ENCODE measurements at places on chromosomes 1 and 21.

DNA sequence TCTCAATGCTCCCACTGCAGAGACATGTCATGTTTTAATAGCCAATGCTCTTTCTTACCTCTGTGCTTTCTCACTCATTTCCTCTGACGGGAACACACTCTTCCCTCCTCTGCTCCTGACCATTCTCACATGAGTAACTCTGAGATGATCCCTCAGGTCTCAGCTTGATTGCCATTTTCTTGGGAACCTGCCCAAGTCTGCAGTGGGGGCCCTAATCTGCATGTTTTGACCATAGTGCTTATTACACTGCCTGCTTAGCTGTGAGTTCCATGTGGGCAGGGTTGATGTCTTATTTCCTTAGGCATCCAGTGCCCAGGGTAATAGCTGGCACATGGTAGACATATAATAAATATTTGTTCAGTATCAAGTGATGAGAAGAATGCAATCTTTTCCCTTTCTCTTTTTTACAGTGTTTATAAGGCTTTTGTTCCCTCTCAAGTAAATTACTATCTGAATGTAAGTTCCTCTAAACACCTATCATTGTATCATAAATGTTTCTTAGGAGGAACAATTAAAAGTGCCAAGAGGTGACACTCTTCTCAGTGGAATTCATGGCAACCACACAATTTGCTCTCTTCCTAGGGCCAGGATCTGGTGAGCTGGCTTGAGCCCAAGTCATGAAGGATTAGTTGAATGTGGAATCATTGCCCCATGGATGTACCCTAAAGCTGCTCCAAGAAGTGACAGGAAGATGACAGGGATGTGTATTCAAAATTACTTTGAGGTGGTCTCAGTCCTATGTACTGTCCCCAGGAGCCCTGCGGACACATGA is 485.4 kb upstream of the USP24 start:
- no peaks in the 10 kb centered on the region for H3K4me1 ChIP-seq
- H3K4me3 ChIP-seq, result no peak overlapping the region
- no peak overlapping the region for H3K27ac ChIP-seq
- DNase-seq, result no peak
- H3K27me3 ChIP-seq, result no peaks in the 10 kb centered on the region

GRCh38 chr21:33015756-33016155 is 10.0 kb upstream of the OLIG2 start:
- DNase-seq, result no peak
- peaks cover 23% of the 10 kb centered on the region for H3K27me3 ChIP-seq
- no peaks in the 10 kb centered on the region for H3K36me3 ChIP-seq
- no peaks in the 10 kb centered on the region for H3K4me1 ChIP-seq

GRCh38 chr1:112767646-112768045 is 52.5 kb upstream of the PPM1J start:
- no peak overlapping the region for H3K27ac ChIP-seq
- peaks cover 48% of the 10 kb centered on the region for H3K27me3 ChIP-seq
- H3K4me3 ChIP-seq, result no peak overlapping the region
- DNase-seq, result no peak

DNA sequence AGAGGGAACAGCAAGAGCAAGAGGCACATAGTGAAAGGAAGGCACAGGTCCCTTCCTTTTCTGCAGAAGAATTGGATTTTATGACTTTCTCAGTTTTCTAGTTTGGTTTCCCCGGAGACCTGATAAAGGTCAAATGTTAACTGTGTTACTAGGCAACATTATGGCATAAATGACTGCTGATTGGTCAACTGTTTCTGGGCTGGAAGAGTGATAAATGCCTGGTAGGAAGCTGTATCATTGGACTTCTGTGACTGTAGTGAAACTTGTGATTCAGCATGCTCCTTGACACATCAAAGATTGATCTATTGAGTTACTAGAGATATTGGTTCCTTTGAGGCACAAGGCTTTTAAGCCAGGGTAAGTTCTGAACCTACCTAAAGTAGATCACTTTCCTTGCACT is 55.7 kb downstream of the LRRC8C start:
- H3K36me3 ChIP-seq, result no peaks in the 10 kb centered on the region
- no peak overlapping the region for H3K27ac ChIP-seq
- no peaks in the 10 kb centered on the region for H3K27me3 ChIP-seq

GRCh38 chr1:24652382-24652781 is 9.3 kb downstream of the SRRM1 start:
- H3K4me3 ChIP-seq, result no peak overlapping the region
- no peaks in the 10 kb centered on the region for H3K4me1 ChIP-seq
- no peak overlapping the region for H3K27ac ChIP-seq

GRCh38 chr1:18580691-18581419 is 49.8 kb upstream of the PAX7 start:
- peaks cover 60% of the 10 kb centered on the region for H3K27me3 ChIP-seq
- no peaks in the 10 kb centered on the region for H3K36me3 ChIP-seq
- no peak for DNase-seq
- H3K27ac ChIP-seq, result no peak overlapping the region
- H3K4me3 ChIP-seq, result no peak overlapping the region

GRCh38 chr1:20601129-20601825 is 12.4 kb downstream of the CDA start:
- no peak overlapping the region for H3K4me3 ChIP-seq
- peaks cover 21% of the 10 kb centered on the region for H3K27me3 ChIP-seq
- DNase-seq, result no peak
- no peak overlapping the region for H3K27ac ChIP-seq
- no peaks in the 10 kb centered on the region for H3K4me1 ChIP-seq

- H3K27ac ChIP-seq, result peak overlapping the region; percentile 53
- no peaks in the 10 kb centered on the region for H3K27me3 ChIP-seq
- no peaks in the 10 kb centered on the region for H3K36me3 ChIP-seq
- peak; percentile 51 for DNase-seq
These were observed 40.2 kb downstream of the FASLG start for GRCh38 chr1:172699111-172699510.

DNA sequence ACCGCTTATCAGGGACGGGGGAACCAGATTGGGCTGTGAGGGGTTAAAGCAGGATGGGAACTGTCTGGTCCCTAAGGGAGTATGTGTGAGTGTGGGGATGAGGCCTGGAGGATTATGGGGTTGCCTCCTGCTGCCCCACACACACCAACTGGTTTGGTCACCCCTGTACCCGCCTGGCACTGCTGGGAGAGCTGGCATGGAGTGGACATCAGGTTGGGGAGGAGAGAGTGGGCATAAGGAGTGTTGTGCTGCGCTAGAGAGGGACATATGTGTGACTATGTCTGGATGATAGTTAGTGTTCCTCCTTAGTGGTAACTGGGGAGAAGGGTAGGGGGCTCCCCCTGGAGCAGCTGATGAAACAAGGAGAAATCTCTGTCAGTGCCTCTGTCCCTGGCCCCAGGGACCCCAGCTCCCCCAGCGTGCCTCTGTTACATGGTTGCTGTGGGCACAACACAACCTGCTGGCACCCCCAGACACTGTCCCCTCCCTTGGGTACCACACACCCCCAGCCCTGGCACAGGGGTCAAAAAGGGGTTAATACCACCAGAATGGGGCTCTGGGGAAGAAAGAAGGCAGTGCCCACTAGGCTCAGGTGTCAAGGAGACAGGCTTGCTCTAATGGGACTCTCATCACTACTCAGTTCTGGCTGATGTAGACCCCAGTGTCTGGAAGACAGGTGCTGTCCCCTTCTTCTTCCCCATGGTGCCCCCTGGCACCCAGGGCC is 1.9 kb downstream of the ZBTB7B start:
- H3K4me1 ChIP-seq, result peaks cover 24% of the 10 kb centered on the region
- no peak for DNase-seq
- peak overlapping the region; percentile 32 for H3K27ac ChIP-seq
- no peaks in the 10 kb centered on the region for H3K27me3 ChIP-seq

GRCh38 chr1:81032374-81032773 is 768.4 kb upstream of the ADGRL2 start:
- H3K4me1 ChIP-seq, result no peaks in the 10 kb centered on the region
- DNase-seq, result no peak
- H3K27me3 ChIP-seq, result no peaks in the 10 kb centered on the region
- no peak overlapping the region for H3K4me3 ChIP-seq

- no peak overlapping the region for H3K27ac ChIP-seq
- H3K36me3 ChIP-seq, result no peaks in the 10 kb centered on the region
- DNase-seq, result peak; percentile 56
- H3K4me1 ChIP-seq, result no peaks in the 10 kb centered on the region
These were observed 116.1 kb downstream of the SPATA17 start for GRCh38 chr1:217747156-217747769.

- no peak overlapping the region for H3K27ac ChIP-seq
- no peaks in the 10 kb centered on the region for H3K4me1 ChIP-seq
- no peak for DNase-seq
- no peak overlapping the region for H3K4me3 ChIP-seq
- H3K27me3 ChIP-seq, result no peaks in the 10 kb centered on the region
These were observed 20.4 kb downstream of the CSDE1 start for GRCh38 chr1:114737314-114737849.

GRCh38 chr1:22709227-22709626 is 1.4 kb upstream of the EPHB2 start:
- no peaks in the 10 kb centered on the region for H3K36me3 ChIP-seq
- no peak overlapping the region for H3K4me3 ChIP-seq
- no peak overlapping the region for H3K27ac ChIP-seq

GRCh38 chr1:45677751-45678245 is 8.5 kb downstream of the GPBP1L1 start:
- no peaks in the 10 kb centered on the region for H3K27me3 ChIP-seq
- peaks cover 9% of the 10 kb centered on the region for H3K4me1 ChIP-seq
- no peak overlapping the region for H3K27ac ChIP-seq

GRCh38 chr1:245453541-245453940 is 298.8 kb downstream of the KIF26B start:
- H3K27ac ChIP-seq, result no peak overlapping the region
- no peaks in the 10 kb centered on the region for H3K36me3 ChIP-seq
- no peak for DNase-seq
- H3K4me3 ChIP-seq, result no peak overlapping the region

DNA sequence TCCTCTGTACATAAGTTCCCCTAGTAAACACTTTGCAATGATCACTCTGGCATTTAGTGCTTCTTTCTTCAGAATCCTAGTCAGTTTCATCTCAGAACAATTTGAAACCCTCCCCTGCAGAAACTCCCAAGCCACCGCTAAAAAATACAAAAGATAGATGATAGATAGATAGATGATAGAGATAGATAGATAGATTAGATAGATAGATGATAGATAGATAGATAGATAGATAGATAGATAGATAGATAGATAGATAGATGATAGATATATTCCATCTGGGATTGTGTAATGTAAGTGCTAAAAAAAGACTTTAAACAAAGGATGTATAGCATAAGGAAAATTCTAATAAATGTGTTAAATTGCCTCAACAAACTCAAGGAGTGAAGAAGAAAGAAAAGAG is 212.6 kb upstream of the POGK start:
- no peak overlapping the region for H3K27ac ChIP-seq
- no peaks in the 10 kb centered on the region for H3K4me1 ChIP-seq
- no peak overlapping the region for H3K4me3 ChIP-seq
- no peaks in the 10 kb centered on the region for H3K36me3 ChIP-seq

- H3K36me3 ChIP-seq, result no peaks in the 10 kb centered on the region
- H3K27me3 ChIP-seq, result no peaks in the 10 kb centered on the region
- no peak overlapping the region for H3K4me3 ChIP-seq
- DNase-seq, result no peak
- H3K27ac ChIP-seq, result no peak overlapping the region
- peaks cover 6% of the 10 kb centered on the region for H3K4me1 ChIP-seq
These were observed 26.4 kb downstream of the PLXNA2 start for GRCh38 chr1:208217781-208218180.

DNA sequence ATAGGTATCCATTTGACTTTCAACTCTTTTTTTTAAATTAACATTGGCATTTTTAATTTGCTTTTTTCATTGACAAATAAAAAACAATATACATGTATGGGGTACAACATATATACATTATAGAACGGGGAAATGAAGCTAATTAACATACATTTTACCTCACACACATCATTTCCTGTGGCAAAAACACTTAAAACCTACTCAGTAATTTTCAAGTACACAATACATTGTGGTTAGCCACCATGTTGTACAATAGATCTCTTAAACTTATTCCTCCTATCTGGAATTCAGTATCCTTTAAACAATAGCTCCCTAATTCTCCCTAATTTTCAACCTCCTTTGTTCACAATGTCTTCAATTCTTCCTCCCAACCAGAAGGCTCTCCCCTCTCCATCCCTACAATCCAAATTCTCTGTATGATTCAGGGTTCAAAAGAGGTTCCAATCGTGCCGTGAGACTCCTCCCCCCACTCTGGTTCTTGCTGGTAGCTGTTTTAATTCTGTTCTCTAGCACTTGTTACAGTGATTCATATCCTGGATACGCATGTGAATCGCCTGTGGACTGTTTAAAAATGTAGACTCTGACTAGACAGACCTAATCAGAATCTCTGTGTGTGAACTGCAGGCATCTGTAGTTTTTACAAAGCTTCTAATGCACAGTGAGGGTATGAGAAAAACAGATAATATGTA is 87.6 kb upstream of the DUSP10 start:
- no peak overlapping the region for H3K27ac ChIP-seq
- no peaks in the 10 kb centered on the region for H3K36me3 ChIP-seq
- DNase-seq, result no peak
- H3K27me3 ChIP-seq, result no peaks in the 10 kb centered on the region
- no peak overlapping the region for H3K4me3 ChIP-seq
- peaks cover 6% of the 10 kb centered on the region for H3K4me1 ChIP-seq

DNA sequence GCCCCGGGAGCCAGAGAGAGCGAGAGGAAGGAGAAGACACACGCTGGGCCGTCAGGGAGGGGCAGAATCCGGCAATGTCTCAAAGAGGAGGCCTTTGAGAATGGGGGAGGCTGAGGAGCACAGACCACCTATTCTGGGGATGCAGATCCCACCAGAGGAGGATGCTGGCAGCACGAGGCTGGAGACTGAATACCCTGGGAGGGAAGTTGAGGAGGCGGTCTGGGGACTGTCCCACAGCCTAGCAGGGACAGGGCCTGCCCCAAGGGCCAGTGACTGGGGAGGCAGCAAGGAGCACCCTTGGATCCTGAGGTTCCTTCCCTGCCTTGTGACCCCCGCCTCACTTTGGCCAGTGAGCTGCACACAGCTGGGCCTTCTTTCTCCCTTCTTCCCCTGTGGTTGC is 49.2 kb downstream of the SLC37A1 start:
- H3K4me1 ChIP-seq, result no peaks in the 10 kb centered on the region
- H3K36me3 ChIP-seq, result no peaks in the 10 kb centered on the region
- no peak overlapping the region for H3K27ac ChIP-seq
- peaks cover 79% of the 10 kb centered on the region for H3K27me3 ChIP-seq

- no peak for DNase-seq
- peaks cover 17% of the 10 kb centered on the region for H3K4me1 ChIP-seq
- H3K36me3 ChIP-seq, result no peaks in the 10 kb centered on the region
- no peak overlapping the region for H3K27ac ChIP-seq
- H3K4me3 ChIP-seq, result no peak overlapping the region
These were observed 256.7 kb upstream of the CACYBP start for GRCh38 chr1:174742805-174743653.

Measured in MM.1S (cell line).